Colonic mucosa (tissue), 4 donors: ENCODE measurements at places on chromosomes 5 and 9.
A peak's percentile ranks its signal among the peaks of the same experiment; 100 is the strongest.

GRCh38 chr9:35646153-35646532 lies 4.6 kb downstream of the SIT1 start:
- H3K4me3 ChIP-seq = peak overlapping the region; percentile 42
- H3K27me3 ChIP-seq = no peaks in the 10 kb centered on the region
- H3K36me3 ChIP-seq = no peaks in the 10 kb centered on the region
- H3K4me1 ChIP-seq = no peaks in the 10 kb centered on the region
- H3K27ac ChIP-seq = peak overlapping the region; percentile 82
- DNase-seq = peak; percentile 59

GRCh38 chr9:122121931-122122330 lies 28.8 kb upstream of the TTLL11 start:
- no peaks in the 10 kb centered on the region for H3K4me1 ChIP-seq
- H3K27me3 ChIP-seq = peaks cover 6% of the 10 kb centered on the region
- H3K4me3 ChIP-seq = no peak overlapping the region

DNA sequence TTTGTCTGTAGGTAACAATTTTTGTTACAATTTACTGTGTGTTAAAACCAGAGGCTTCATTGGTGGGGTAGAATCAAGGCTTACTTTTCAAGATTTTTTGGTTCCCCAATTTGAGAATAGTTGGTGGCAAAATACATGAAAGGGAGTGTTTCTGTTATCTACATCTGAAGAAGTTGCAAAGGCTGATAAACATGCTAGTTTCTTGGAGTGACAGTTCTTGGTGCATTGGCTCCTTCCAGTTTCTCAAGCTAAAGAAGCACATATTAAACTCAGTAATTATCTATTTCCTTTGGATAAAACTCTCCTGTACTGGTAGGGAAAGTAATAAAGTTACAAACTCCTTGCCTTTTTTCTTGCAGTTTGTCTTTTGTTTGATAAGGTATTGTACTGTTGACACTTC lies 5.9 kb downstream of the MACIR start:
- no peaks in the 10 kb centered on the region for H3K27me3 ChIP-seq
- H3K4me1 ChIP-seq = peaks cover 11% of the 10 kb centered on the region
- no peak for DNase-seq
- H3K27ac ChIP-seq = no peak overlapping the region
- H3K4me3 ChIP-seq = no peak overlapping the region

DNA sequence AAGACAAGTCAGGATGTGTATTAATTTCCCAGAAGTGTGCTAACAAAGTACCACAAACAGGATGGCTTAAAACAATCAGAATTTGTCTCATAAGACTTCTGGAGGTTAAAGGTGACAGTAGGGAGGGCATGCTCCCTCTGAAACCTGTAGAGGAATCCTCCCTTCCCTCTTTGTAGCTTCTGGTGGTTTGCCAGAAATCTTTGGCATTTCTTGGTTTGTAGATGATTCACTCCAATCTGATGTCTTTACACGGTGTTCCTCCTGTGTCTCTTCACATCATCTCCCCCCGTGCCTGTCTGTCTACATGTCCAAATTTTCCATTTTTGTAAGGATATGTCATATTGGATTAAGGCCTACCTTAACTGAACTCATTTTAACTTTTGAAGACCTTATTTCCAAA lies 471.5 kb downstream of the ZNF608 start:
- H3K36me3 ChIP-seq = no peaks in the 10 kb centered on the region
- no peak overlapping the region for H3K27ac ChIP-seq
- H3K4me1 ChIP-seq = no peaks in the 10 kb centered on the region
- no peaks in the 10 kb centered on the region for H3K27me3 ChIP-seq

DNA sequence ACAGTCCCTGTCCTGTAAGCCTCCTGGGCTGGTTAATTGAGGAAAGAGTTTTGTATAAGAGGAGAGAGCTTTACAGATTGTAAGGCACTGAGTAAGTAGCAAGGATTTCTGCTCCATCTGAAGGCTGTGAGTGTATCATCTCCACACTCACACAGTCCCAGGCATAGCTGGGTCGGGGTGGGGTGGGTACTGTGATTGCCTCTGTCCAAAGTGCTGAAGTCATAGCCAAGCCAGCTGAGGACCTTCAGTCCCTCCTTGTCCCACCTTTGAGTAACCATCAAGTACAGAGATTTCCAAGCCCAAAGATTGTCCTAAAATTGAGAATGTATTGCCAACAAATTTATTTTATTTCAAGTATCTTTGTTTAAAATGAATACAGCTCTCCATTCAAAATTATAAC lies 5.5 kb upstream of the DNAJB5 start:
- H3K36me3 ChIP-seq = no peaks in the 10 kb centered on the region
- no peak for DNase-seq
- H3K4me3 ChIP-seq = no peak overlapping the region

GRCh38 chr5:168788786-168789185 lies 209.6 kb upstream of the PANK3 start:
- H3K27ac ChIP-seq = no peak overlapping the region
- H3K4me1 ChIP-seq = no peaks in the 10 kb centered on the region
- H3K36me3 ChIP-seq = no peaks in the 10 kb centered on the region
- no peaks in the 10 kb centered on the region for H3K27me3 ChIP-seq
- DNase-seq = no peak
- no peak overlapping the region for H3K4me3 ChIP-seq

DNA sequence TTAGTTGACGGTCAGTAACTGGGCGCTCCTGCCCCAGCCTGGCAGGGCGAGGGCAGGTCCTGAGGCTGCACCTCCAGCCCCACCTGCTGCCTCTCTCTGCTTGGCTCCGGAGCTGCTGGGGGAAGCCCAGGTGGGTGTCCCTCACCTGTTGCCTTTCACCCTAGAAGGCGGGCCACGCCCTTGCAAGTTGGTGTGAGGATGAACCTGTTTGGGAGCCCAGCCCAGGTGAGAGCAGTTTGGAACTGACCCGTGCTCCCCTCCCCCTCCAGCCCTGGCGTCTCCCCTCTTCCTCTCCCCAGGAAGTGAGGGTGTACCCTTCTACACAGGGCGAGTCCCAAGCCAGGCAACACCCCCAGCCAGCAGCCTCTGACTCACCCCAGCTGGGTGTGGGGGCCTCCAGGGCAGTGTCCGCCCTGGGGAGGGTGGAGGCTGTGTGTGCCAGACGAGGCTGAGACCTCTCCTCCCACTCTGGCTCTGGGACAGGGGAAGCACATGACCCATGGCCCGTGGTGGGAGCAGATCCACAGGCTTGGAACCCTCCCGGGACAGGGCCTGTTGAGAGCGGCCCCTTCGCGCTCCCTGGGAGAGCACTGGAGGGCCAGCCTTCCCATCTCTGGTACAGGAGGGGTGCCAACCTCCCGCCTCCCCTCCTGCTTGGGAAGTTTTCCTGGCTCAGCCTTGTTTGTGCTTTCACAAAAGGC lies 10.4 kb downstream of the LRRC8A start:
- H3K4me3 ChIP-seq = no peak overlapping the region
- peak; percentile 89 for DNase-seq
- H3K27ac ChIP-seq = peak overlapping the region; percentile 78
- H3K4me1 ChIP-seq = peaks cover 7% of the 10 kb centered on the region

GRCh38 chr5:179357031-179357430 lies 11.8 kb upstream of the ADAMTS2 start:
- DNase-seq = no peak
- H3K4me1 ChIP-seq = no peaks in the 10 kb centered on the region
- H3K27me3 ChIP-seq = no peaks in the 10 kb centered on the region
- H3K27ac ChIP-seq = no peak overlapping the region
- no peaks in the 10 kb centered on the region for H3K36me3 ChIP-seq
- H3K4me3 ChIP-seq = no peak overlapping the region

DNA sequence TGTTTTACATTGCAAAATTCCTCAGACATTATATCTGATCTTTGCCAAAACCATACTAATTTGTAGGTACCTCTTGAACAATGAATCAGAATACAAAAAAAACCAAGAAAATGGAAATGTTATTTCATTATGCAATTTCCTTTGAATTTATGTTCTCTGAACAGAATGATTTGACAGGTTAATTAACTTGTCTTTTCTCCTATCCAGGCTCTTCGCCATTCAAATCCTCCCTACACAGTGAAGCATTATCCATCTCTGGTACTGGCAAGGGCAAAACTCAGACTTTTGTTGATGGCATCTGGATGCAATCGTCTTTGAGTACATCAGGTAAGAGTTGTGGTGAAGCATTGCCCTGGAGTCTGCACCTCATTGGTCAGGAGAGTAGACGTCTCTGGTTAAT lies 655.7 kb upstream of the ITGA1 start:
- no peaks in the 10 kb centered on the region for H3K36me3 ChIP-seq
- H3K4me3 ChIP-seq = no peak overlapping the region
- no peak overlapping the region for H3K27ac ChIP-seq
- no peaks in the 10 kb centered on the region for H3K4me1 ChIP-seq

DNA sequence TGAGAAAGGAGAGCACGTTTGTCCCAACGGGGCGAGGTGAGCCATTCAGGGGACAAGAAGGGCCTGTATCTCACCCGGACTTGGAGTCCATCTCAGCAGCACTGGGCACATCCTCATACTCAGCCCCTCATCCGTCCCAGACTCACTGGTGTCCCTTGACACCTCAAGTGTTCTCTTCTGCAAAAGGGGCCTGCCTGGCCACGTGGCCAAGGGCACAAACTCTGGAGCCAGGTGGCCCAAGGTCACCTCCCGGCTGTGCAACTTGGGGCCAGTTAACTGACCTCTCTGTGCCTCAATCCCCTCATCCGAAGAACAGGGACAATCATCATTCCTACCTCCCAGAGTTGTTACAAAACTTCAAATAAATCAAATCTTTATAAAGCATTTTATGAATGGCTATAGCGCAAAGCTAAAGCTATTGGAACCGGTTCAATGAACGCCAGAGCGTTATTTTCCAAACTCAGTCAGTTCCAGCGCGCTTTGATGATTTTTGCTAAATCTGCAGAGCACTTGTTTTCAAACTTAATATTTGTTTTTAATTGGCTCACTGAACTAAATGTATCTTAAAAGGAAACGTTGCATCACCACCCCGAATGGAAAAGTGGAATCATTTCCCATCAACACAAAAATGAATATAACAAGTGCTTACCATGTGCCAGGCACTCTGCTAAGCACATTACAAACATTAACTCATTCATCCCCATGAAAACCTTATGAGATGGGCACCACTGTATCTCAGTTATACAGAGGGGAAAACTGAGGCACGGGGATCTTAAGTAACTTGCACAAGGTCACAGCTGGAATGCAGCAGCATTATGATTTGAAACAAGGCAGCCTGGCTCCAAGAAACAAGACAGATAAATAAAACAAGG lies 49.3 kb downstream of the DUSP1 start:
- no peak overlapping the region for H3K4me3 ChIP-seq
- no peaks in the 10 kb centered on the region for H3K4me1 ChIP-seq
- no peak overlapping the region for H3K27ac ChIP-seq
- H3K27me3 ChIP-seq = no peaks in the 10 kb centered on the region
- no peaks in the 10 kb centered on the region for H3K36me3 ChIP-seq
- no peak for DNase-seq

- no peaks in the 10 kb centered on the region for H3K27me3 ChIP-seq
- DNase-seq = no peak
- H3K36me3 ChIP-seq = peaks cover 9% of the 10 kb centered on the region
- peak overlapping the region; percentile 87 for H3K27ac ChIP-seq
Observed at GRCh38 chr9:128097543-128098296, 29.7 kb downstream of the SLC25A25 start.

GRCh38 chr5:111703662-111704061 lies 53.3 kb downstream of the NREP start:
- H3K36me3 ChIP-seq = no peaks in the 10 kb centered on the region
- no peak overlapping the region for H3K4me3 ChIP-seq
- H3K27me3 ChIP-seq = no peaks in the 10 kb centered on the region

GRCh38 chr5:10914741-10915480 lies 153.9 kb upstream of the DAP start:
- H3K27me3 ChIP-seq = no peaks in the 10 kb centered on the region
- no peaks in the 10 kb centered on the region for H3K36me3 ChIP-seq

GRCh38 chr9:70451765-70452164 lies 37.3 kb upstream of the KLF9 start:
- no peak overlapping the region for H3K27ac ChIP-seq
- no peaks in the 10 kb centered on the region for H3K27me3 ChIP-seq
- no peak overlapping the region for H3K4me3 ChIP-seq
- no peaks in the 10 kb centered on the region for H3K36me3 ChIP-seq
- H3K4me1 ChIP-seq = peaks cover 9% of the 10 kb centered on the region
- DNase-seq = no peak
